Activated T-helper 2 cell treated with anti-CD3 and anti-CD28 coated beads, Interferon-gamma antibody, Interleukin-2, Interleukin-4, amounts not matched to agents 10 μg/mL and 5 μg/mL and 100 μg/mL, durations not matched to agents 14 hours and 24 hours and 36 hours (primary cell): ENCODE measurements at places on chromosomes 12 and 14. TPM values are rescaled to one million over a fixed set of nuclear protein-coding genes. Genes with fewer than 3 reads are reported as not detected.

Gene TMX1
- 55.1 and 55.2 TPM in 2 replicates for total RNA-seq

Gene KLRG1
- total RNA-seq = 0.85 and 1.2 TPM in 2 replicates

Gene KRT71
- total RNA-seq = not detected in 2 replicates

Gene CD4
- total RNA-seq = 354 and 368 TPM in 2 replicates

Gene IL23A
- 30.4 and 31.0 TPM in 2 replicates for total RNA-seq

DNA sequence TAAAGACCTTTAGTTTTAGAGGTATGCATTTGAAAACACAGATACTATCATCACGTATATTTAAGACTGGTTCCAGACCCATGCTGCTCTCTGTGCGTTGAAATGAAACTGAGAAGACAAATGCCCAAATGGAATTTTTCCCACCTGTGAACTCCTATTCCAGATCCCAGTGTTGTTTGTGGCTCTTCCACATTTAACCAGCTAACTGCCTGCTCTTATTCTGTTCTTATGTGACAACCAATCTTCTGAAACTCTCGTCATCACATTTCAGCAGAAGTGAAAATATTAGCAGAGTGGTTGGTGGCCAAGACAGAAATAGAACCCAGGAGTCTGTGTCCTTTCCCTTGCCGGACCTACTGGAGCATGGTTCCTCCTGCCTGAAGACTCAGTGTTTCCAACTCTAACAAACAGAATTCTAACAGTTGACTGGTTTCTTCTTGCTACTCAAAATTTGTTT is 460.2 kb downstream of the RAD51B start:
- no peak for DNase-seq

- DNase-seq = no peak
These were observed 1.7 kb upstream of the FLRT2 start for GRCh38 chr14:85528080-85528896.

DNA sequence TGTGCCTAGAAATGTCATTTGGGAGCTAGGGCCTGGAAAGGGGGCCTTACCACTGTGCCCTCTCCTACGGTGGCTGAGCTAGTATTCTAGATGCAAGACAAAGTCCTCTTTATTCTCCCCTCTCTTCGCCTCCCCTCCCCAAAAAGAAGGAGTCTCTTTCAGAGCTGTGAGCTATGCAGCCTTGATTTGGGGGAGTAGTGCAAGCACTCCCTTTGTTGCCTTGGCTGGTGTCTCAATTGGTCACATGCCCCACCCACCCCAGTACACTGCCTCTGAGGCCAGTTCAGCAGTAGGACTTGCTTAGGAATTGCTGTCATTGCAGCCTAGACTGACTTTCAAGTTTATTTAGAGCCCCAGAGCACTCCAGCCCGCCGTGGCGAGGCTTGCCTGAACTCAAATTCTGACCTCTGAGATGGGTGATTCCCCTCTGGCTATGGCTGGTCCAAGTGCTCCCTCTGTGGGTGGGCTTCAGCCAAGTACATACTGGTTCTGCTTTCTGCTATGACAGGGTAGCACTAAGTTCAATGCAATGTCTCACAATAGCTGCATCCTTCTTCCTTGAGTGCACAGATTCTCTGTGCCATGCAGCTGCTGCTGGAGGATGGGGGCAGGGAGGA is 37.0 kb upstream of the FBXO33 start:
- DNase-seq = no peak

DNA sequence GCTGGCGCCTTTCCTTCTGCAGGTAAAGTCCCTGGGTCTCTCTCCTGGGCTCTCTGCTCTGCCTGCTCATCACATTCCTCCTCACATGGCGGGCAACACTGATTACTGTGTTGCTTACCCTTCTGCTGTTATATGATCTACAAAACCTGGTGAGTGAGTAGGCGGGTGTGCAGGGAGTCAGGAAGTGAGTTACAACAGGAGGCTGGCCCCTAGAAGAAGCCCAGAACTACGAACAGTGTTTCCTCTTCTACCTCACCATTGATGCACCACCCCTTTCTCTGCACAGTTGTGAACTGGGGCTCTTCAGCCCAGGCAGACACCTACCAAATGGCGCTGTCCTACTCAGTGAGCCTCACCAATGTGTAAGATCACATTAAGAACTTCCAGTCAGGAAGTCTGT is 4.9 kb upstream of the KLHL33 start:
- no peak for DNase-seq

- DNase-seq = no peak
These were observed 9.9 kb downstream of the DPF3 start for GRCh38 chr14:72883961-72884360.

- no peak for DNase-seq
These were observed 26.1 kb upstream of the MYF6 start for GRCh38 chr12:80681287-80681686.

GRCh38 chr12:84069198-84069597 is 843.4 kb downstream of the SLC6A15 start:
- no peak for DNase-seq

DNA sequence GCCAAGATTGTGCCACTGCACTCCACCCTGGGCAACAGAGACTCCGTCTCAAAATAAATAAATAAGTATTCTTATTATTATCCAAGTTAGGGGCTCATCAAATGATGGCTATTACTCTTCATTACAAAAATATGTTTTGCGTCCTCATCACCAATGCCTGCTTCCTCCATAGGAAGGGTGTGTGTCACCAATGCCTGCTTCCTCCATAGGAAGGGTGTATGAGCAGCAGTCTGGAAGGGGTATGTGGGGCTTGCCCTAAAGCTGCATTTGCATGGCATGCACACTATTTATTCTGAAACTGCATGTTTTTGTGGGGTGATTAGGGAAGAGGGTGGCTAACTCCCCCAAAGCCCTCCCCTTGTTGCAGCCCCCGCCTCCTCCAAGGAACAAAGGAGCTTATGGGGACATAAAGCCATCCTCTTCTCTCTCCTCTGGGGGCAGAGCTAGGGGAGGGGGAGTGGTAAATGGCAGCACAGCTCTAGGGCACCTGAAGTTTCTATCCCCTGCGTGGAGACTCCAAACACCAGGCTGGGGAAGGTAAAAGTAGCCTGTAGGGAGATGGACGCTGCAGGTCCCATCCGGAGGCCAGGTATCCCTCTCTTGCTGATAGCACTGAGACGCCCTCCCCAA is 1.3 kb downstream of the CAMKK2 start:
- DNase-seq = no peak
